Activated naive CD8-positive, alpha-beta T cell treated with anti-CD3 and anti-CD28 coated beads, Interleukin-2, amount 50 U/mL, for 24 hours (primary cell): ENCODE measurements at places on chromosomes 12 and 14.
A peak's percentile ranks its signal among the peaks of the same experiment; 100 is the strongest.

- DNase-seq: no peak
These were observed 25.9 kb upstream of the PRKD1 start for GRCh38 chr14:29953501-29953900.

- DNase-seq: peak; percentile 62
These were observed 43.9 kb upstream of the FBRSL1 start for GRCh38 chr12:132445884-132446632.

DNA sequence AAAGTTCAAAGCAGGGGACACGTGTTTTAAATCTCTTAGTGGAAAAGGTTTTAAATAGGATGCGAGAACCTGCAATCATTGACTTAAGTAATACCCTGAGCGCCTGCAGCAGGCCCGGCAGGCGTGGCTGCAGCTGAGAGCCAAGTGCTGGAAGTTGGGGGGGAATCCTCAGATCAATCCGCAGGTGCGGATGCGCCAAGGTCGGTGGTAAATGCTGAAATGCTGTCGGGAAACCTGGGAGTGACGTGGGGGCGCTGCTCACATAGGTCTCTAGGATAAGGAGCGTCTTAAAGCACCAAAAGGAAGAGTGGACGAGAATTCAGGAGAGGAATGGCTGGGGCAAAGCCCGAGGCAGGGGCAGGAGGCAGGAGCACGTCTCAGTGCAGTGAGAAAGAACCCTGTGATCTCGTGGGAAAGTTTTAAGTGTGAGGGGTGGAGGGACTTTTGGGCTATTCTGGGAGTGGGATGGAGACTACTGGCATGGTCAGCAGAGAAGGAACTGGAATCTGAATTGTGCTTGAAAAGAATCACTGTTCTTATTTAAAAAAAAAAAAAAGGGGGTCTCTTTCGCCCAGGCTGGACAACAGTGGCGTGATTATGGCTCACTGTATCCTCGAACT is 883 bp upstream of the CDCA4 start:
- peak; percentile 53 for DNase-seq

- peak; percentile 62 for DNase-seq
These were observed 22.4 kb upstream of the PDE1B start for GRCh38 chr12:54526812-54527630.

GRCh38 chr14:31228533-31228932 is 20.9 kb upstream of the HECTD1 start:
- DNase-seq: no peak

DNA sequence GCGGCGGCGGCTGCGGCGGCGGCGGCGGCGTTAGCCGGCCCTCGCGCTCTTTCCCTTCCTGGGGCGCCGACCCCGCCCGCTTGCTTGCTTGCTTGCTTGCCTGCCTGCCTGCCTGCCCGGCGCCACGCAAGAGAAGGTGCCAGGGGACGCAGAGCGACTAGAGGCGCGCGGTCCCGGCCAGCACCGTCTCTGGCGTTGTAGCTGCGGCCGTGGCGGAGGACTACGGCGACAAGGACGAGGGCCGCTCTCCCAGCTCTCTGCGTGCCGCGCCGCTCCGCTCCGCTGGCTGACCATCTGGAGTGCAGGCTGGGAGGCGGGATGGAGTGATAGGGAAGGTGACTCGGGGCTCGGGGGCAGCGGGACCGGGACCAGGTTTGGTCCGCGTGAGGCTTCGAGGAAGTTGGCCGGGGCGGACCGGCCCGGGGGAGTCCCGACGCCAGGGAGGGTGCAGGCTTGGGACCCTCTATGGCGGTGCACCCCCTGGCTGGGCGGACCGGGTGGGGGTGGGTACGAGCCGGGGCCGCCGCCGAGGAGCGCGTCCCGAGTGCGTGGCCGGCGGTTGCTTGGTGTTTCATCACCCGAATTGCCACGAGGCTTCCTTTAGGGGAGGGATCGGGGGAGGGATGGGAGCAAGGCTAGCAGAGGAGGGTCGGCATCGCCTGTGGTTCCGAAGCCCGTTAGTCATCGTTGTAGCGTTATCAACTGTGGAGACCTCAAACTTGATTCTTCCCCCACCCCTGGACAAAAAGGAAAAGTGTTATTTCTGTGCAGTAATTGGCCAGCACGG is 471 bp downstream of the XPOT start:
- peak; percentile 74 for DNase-seq

- no peak for DNase-seq
These were observed 15.0 kb upstream of the FBXO33 start for GRCh38 chr14:39447175-39447661.

DNA sequence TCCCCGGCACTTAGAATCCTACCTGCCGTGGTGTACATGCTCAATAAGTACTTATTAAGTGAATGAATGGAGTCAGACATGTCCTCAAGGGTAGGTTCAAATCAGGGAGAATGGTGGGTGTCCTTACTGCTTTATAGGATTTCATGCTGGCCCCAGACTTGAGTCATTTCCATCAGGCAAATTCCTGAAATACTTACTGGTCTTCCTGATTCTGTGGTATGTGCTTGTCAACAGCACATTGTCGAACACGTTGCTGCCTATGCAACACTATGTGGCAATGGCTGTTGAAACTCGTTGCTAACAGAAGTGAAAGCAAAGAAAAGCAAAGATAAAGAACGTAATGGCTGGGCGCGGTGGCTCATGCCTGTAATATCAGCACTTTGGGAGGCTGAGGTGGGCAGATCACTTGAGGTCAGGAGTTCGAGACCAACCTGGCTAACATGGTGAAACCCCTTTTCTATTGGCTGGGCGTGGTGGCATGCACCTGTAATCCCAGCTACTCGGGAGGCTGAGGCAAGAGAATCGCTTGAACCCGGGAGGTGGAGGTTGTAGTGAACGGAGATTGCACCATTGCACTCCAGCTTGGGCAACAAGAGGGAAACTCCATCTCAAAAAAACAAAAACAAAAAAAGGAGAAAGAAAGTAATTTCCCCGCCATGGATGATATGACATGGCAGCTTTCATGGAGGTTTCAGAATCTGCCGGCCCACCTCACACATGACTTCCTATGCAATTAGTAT is 214.9 kb downstream of the ZFP36L1 start:
- no peak for DNase-seq

DNA sequence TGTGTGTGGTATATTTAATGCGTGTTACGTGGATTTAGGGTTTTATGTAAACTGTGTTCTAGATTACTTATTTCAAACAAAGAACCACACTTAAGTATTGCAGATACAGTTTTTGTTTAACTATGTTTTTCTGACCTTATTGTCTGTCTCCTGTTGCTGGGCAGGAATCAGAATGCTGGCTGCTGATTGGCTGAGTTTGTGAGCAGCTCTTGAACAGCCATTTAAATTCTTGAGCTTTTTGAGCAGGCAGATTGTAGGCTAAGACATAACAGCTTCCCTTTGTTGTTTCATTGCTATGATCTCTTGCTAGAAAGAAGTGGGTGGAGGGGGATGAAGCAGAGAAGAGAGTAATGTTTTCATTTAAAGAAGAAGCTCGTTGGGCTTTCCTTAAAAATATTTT is 52.2 kb downstream of the ATF7IP start:
- DNase-seq: peak; percentile 52

DNA sequence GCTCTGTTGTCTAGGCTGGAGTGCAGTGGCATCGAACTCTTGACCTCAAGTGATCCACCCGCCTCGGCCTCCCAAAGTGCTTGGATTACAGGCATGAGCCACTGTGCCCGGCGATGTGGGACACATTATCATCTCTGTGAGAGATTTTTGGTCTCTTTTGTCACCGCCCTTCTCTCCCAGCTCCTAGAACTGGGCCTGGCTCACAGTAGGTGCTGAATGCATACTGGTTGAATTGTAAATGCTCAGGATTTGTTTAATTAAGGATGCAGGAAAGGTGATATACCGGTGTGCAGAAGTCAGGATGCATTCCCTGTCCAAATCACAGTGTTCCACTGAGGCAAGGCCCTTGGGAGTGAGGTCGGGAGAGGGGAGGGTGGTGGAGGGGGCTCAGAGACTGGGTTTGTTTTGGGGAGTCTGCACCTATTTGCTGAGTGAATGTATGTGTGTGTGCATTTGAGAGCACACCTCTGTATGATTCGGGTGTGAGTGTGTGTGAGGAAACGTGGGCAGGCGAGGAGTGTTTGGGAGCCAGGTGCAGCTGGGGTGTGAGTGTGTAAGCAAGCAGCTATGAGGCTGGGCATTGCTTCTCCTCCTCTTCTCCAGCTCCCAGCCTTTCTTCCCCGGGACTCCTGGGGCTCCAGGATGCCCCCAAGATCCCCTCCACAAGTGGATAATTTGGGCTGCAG is 1.0 kb upstream of the KRT18 start:
- DNase-seq: no peak

DNA sequence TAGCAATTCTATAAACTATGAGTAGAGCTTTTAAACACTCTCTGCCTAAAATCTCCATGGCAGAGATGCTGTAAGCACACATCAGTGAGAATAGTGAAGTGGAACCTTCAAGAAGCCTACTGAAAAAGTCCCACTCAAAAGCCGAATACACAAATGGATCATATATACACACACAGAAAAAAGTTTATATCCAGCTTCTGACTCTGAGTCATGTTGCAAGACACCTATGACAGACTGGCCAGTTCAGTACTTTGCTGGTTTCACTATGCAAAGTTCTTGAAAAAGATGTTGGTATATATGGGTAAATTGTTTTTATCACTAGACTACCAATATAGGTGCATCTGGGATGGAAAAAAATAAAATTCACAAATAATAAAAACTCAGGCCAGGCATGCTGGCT is 126.1 kb downstream of the KCNK10 start:
- no peak for DNase-seq

- DNase-seq: no peak
These were observed 197.2 kb downstream of the CHST11 start for GRCh38 chr12:104653730-104654664.

DNA sequence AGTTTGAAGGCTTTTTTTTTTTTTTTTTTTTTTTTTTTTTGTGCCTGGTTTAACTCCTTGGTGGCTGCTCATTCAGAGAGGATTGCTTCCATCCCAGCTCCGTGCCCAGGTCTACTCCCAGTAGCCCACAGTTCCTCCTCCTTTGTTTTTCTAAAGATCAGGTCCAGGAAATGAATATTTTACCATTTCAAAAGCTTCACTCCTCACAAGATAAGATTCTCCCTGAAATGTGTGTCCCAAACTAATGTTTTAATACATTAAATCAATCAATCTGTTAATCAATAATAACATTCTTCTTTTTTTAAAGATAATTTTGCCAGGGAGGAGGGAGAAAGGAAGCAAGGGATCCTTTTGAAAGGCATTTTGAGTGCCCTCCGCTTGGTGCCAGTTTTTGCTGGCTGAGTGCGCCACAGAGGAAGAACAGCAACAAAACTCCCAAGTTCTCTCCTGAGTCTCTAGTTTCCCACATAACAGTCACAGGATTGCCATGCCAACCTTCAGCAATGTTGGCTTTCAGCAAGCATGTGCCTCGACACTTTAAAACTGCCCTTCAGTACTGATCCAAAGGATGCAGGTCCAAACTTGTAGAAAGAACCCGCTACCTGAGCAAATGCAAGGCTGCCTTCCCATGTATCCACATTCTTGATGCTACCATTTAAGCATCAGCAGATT is 99.2 kb downstream of the RMST start:
- no peak for DNase-seq

GRCh38 chr14:35051796-35052195 is 5.7 kb downstream of the FAM177A1 start:
- no peak for DNase-seq
